Thymus (tissue), 14 donors: ENCODE measurements at places on chromosomes 5 and 9. TPM values are rescaled to one million over a fixed set of nuclear protein-coding genes. Genes with fewer than 3 reads are reported as not detected.

DNA sequence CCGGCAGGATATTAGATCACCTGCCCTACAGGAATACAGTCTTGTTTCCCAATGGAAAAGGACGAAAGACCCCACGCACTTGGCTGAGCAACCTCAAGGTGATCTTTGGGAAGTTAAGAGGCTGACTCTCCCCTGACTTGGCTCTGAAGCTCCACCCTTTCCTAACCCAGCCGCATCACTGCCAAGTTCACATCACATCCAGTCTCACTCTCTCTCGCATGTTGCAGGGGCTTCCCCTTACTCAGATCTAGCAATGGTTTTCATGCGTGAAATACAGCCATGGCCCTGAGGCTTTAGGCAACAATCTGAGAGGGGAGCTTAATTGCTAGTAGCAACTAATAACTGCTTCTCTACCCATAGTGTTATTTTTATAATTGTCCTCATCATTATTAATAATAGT lies 211.6 kb downstream of the DOCK8 start:
- no peak for DNase-seq
- no peak overlapping the region for H3K27ac ChIP-seq
- no peak overlapping the region for H3K4me3 ChIP-seq
- peaks cover 72% of the 10 kb centered on the region for H3K36me3 ChIP-seq
- H3K4me1 ChIP-seq = no peaks in the 10 kb centered on the region

DNA sequence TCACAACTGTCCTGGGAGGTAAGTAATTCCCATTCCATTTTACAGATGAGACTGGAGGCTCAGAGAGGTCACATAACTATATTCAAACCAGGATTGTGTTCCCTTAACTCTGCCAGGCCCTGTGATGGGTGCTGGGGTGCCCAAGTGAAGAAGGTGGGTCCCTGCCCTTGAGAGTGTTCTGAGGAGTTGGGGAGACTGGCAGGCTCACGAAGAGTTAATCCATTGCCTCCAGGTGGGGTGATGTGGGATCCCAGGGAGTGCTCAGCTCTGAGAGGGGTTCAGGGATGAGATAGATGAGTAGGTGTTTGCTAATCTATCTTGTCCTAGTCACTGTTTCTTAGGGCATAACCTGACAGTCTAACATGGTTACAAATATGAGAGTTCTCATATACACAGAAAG lies 36.7 kb downstream of the GSN start:
- no peak overlapping the region for H3K27ac ChIP-seq
- peaks cover 2% of the 10 kb centered on the region for H3K27me3 ChIP-seq
- H3K4me3 ChIP-seq = no peak overlapping the region
- DNase-seq = no peak
- no peaks in the 10 kb centered on the region for H3K36me3 ChIP-seq

- no peak overlapping the region for H3K4me3 ChIP-seq
- H3K36me3 ChIP-seq = no peaks in the 10 kb centered on the region
- no peaks in the 10 kb centered on the region for H3K27me3 ChIP-seq
- no peak for DNase-seq
These were observed 82.7 kb downstream of the EGFLAM start for GRCh38 chr5:38341056-38341455.

DNA sequence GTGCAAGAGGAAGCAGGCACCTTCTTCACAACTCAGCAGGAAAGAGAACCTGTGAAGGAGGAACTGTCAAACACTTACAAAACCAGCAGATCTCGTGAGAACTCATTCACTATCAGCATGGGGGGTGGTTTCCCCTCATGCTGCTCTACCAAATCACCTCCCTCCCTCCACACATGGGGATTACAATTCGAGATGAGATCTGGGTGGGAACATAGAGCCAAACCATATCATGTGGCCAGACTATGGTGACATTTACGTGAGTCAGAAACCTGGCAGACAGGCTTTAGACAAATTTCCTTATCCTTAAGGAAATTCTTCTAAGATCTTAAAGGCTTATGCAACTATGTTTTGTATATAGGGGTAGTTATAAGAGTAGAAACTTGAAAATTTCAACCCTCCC lies 8.7 kb upstream of the AOPEP start:
- H3K36me3 ChIP-seq = no peaks in the 10 kb centered on the region
- no peak for DNase-seq
- no peak overlapping the region for H3K27ac ChIP-seq
- no peaks in the 10 kb centered on the region for H3K4me1 ChIP-seq

DNA sequence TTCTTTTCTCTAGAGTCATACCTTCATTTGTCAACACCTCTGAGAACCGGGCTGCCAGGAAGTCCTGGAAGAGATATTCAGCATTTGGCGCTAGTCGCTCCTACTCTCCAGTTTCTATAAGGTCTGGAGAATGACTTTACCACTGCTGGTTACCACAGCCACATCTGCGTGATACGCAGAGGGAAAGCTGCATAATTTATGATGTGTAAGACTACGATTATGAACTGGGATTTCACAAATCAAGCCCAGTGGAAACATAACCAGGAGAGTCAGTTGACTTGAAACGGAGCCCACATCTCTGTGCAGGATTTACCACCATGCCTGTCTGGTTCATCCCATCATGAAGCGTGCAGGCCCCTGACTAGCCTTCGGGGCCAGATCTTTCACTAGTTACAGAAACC lies 72.6 kb downstream of the FGF1 start:
- peaks cover 13% of the 10 kb centered on the region for H3K4me1 ChIP-seq
- H3K27ac ChIP-seq = no peak overlapping the region
- no peaks in the 10 kb centered on the region for H3K27me3 ChIP-seq
- no peak for DNase-seq
- H3K36me3 ChIP-seq = no peaks in the 10 kb centered on the region

- H3K27me3 ChIP-seq = no peaks in the 10 kb centered on the region
- H3K4me1 ChIP-seq = peaks cover 9% of the 10 kb centered on the region
- peaks cover 11% of the 10 kb centered on the region for H3K36me3 ChIP-seq
- H3K4me3 ChIP-seq = no peak overlapping the region
- DNase-seq = no peak
These were observed 12.2 kb downstream of the CCNI2 start for GRCh38 chr5:132759114-132760048.

- DNase-seq = no peak
- no peak overlapping the region for H3K4me3 ChIP-seq
- H3K4me1 ChIP-seq = no peaks in the 10 kb centered on the region
- H3K27me3 ChIP-seq = no peaks in the 10 kb centered on the region
These were observed 990.6 kb upstream of the TYRP1 start for GRCh38 chr9:11702548-11702947.

- H3K27me3 ChIP-seq = no peaks in the 10 kb centered on the region
- H3K27ac ChIP-seq = no peak overlapping the region
- H3K4me1 ChIP-seq = no peaks in the 10 kb centered on the region
- DNase-seq = no peak
These were observed 523.5 kb downstream of the CDH12 start for GRCh38 chr5:22329683-22330082.

- no peaks in the 10 kb centered on the region for H3K36me3 ChIP-seq
- no peaks in the 10 kb centered on the region for H3K27me3 ChIP-seq
- no peak overlapping the region for H3K4me3 ChIP-seq
- no peak for DNase-seq
These were observed 159.2 kb upstream of the RAI14 start for GRCh38 chr5:34496701-34497469.

- H3K27me3 ChIP-seq = peaks cover 5% of the 10 kb centered on the region
- no peak overlapping the region for H3K4me3 ChIP-seq
- H3K27ac ChIP-seq = no peak overlapping the region
- H3K36me3 ChIP-seq = no peaks in the 10 kb centered on the region
- no peak for DNase-seq
These were observed 47.9 kb downstream of the OLFM1 start for GRCh38 chr9:135135171-135135928.

DNA sequence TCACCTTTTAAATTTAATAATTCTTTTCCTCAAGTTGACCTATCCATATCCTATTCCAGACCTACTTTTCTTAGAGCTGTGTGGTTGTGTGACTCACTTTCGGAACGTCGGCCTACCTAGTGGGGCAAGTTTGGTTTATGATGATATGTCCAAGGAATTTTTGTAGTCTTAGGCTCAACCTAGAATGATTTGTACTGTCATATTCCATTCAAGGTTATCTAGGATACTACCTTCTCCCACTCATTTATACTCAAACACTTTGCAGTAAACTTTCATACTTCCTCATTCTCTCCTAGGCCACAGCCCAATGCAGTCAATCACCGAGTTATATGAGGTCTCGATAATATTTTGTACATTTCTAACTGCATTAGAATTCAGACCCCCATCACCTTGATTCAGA lies 61.9 kb downstream of the PIK3R1 start:
- H3K27me3 ChIP-seq = no peaks in the 10 kb centered on the region

GRCh38 chr5:162474239-162474638 lies 406.7 kb downstream of the GABRG2 start:
- H3K4me1 ChIP-seq = no peaks in the 10 kb centered on the region
- H3K36me3 ChIP-seq = no peaks in the 10 kb centered on the region
- no peaks in the 10 kb centered on the region for H3K27me3 ChIP-seq
- no peak for DNase-seq
- no peak overlapping the region for H3K27ac ChIP-seq

GRCh38 chr9:105306351-105307140 lies 62.1 kb downstream of the SLC44A1 start:
- H3K27ac ChIP-seq = no peak overlapping the region
- H3K27me3 ChIP-seq = no peaks in the 10 kb centered on the region
- no peak overlapping the region for H3K4me3 ChIP-seq
- no peak for DNase-seq
- H3K4me1 ChIP-seq = no peaks in the 10 kb centered on the region

DNA sequence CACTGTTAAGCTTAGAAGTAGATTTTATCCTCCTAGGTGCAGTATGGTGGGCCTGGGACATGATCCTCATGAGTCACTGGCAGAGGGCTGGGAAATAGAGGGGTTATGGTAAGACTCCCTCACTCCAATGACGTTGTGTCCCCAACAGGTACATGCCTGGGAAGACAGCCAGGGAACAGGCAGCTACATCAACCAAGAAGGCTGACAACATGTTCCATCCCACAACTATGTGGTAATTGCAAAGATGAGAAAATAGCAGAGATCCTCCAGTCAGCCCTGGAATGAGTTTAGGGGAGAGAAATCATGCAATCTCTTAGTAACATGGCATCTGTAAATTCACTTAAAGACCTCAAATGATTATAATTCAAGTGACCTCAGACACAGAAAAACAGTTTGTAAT lies 114.4 kb upstream of the LIFR start:
- no peak overlapping the region for H3K27ac ChIP-seq
- H3K36me3 ChIP-seq = no peaks in the 10 kb centered on the region
- no peaks in the 10 kb centered on the region for H3K4me1 ChIP-seq
- H3K4me3 ChIP-seq = no peak overlapping the region
- no peak for DNase-seq

DNA sequence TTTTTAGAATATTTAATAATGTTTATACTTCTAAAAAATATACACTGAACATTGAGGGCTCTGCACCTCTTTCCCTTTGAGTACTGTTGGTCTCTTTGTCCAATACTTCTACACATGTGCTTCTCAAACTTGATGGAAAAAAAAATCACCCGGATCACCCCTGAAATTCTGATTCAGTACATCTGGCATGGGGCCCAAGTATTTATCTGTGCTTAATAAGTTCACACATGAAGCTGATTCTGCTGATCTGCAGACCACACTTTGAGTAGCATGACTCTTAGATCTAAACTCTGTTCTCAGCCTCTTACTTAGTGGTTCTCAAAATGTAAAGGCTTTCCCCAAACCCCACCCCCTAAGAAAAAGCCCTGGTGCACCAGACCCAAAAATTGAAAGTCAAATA lies 12.0 kb downstream of the RUSC2 start:
- DNase-seq = no peak
- no peak overlapping the region for H3K4me3 ChIP-seq
- no peaks in the 10 kb centered on the region for H3K27me3 ChIP-seq

GRCh38 chr5:77853353-77853907 lies 77.3 kb upstream of the TBCA start:
- no peak overlapping the region for H3K27ac ChIP-seq
- H3K4me3 ChIP-seq = no peak overlapping the region
- DNase-seq = no peak

DNA sequence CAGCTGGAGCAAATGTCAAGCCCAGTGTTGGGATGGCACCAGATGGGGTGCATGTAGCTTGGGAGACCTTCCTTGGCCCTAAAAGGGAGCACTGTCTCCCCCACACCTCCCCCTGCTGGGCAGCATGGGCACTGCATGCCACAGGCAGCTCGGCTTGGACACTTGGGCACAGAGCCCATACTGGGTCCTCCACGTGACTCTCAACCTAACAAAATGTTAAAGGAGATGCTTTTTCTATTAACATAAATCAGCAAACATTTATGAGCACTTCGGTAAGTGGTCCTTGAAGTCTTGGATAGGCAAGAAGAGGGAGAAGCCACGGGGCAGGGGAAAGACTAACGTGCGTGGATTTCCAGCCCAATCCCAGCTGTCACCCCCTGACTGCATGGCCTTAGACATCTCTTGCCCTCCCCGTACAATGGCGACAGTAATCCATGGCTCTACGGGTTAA lies 23.9 kb upstream of the MAPK9 start:
- no peak for DNase-seq
- H3K27ac ChIP-seq = no peak overlapping the region
- H3K36me3 ChIP-seq = no peaks in the 10 kb centered on the region
- H3K4me3 ChIP-seq = no peak overlapping the region
- H3K27me3 ChIP-seq = peaks cover 4% of the 10 kb centered on the region
- no peaks in the 10 kb centered on the region for H3K4me1 ChIP-seq

GRCh38 chr9:127927201-127927987 lies 3.2 kb downstream of the PIP5KL1 start:
- H3K4me3 ChIP-seq = peak overlapping the region; percentile 35
- no peak overlapping the region for H3K27ac ChIP-seq
- no peak for DNase-seq
- H3K4me1 ChIP-seq = peaks cover 38% of the 10 kb centered on the region

DNA sequence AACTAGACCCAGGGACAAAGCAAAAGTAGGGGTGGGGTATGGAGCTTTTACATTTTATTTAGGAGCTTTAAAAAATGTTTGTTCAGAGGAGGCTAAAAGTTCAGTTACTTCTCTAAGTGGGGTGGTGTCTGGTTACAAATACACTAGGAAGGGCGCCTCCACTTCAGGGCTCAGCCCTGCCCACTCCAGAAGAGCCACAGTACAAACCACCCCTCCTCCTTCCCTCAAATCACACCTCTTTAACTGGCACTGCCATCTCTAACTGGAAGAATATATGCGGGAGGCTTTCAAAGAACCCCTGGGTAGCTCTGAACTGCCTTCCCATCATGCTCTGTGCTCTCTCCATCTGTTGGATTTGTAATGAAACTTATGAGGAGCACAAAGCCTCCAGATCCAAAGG lies 98.8 kb upstream of the NFIB start:
- no peak for DNase-seq
- no peak overlapping the region for H3K27ac ChIP-seq
- H3K4me3 ChIP-seq = no peak overlapping the region
- H3K4me1 ChIP-seq = no peaks in the 10 kb centered on the region

GRCh38 chr9:105206821-105207699 lies 37.4 kb upstream of the SLC44A1 start:
- DNase-seq = no peak
- no peaks in the 10 kb centered on the region for H3K4me1 ChIP-seq
- no peaks in the 10 kb centered on the region for H3K36me3 ChIP-seq
- no peaks in the 10 kb centered on the region for H3K27me3 ChIP-seq

GRCh38 chr5:34608859-34609648 lies 47.1 kb upstream of the RAI14 start:
- no peak for DNase-seq
- H3K27me3 ChIP-seq = no peaks in the 10 kb centered on the region

The CDC20B gene
- total RNA-seq = 0.19 TPM

The PCDHGA12 gene
- total RNA-seq = 0.80 TPM

The GALNT12 gene
- total RNA-seq = 6.7 TPM

The SCGB3A1 gene
- 3.8 TPM for total RNA-seq

The SH3RF2 gene
- 0.76 TPM for total RNA-seq

The ANXA6 gene
- 381 TPM for total RNA-seq

The BHMT2 gene
- total RNA-seq = 0.05 TPM

The TRPM6 gene
- 0.47 TPM for total RNA-seq

The MYMK gene
- 0.47 TPM for total RNA-seq

The DDX4 gene
- 0.57 TPM for total RNA-seq

The TSSK1B gene
- total RNA-seq = 0.05 TPM
